ELR (cell line): ENCODE measurements at places on chromosomes 3 and 15.

DNA sequence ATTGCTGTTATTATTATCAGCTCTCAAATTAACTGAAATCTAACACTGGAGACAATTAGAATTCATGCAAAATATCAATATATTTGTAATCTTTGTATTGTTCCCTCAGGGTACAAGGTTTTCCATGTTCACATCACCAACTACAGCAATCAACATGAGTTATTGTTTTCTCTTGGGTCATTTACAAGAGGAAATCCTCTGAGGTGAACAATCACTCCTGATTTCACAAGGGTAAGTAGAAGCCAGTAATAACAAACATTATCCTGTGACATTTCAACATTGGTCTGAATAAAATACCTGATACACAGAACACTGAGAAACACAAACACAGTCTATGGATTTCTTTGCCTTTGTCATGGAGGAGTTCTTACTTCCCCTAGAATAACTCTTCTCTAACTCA, 174.0 kb downstream of the SUCNR1 start:
- DNase-seq = peak; percentile 6

GRCh38 chr3:154164387-154164786, 43.2 kb downstream of the ARHGEF26 start:
- DNase-seq = no peak

DNA sequence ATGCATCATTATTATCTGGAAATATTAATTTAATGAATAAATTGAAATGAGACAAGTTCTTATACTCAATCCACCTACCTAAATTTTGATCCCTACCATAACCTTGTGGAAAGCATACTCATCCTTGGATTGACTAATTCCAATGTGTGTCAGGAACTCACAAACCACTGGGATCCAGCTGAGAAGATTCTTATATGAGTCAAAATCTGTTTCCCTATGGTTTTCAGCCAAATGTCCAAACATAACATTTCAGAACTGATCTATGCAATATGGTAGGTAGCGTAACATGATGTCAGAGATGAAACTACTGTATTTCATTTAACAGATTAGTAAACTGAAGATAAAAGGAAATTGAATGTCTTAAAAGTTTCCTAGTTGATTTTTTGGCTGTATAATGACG, 250.0 kb downstream of the PLOD2 start:
- peak; percentile 2 for DNase-seq

- no peak for DNase-seq
Observed at GRCh38 chr3:16433701-16434151, 79.8 kb downstream of the RFTN1 start.

DNA sequence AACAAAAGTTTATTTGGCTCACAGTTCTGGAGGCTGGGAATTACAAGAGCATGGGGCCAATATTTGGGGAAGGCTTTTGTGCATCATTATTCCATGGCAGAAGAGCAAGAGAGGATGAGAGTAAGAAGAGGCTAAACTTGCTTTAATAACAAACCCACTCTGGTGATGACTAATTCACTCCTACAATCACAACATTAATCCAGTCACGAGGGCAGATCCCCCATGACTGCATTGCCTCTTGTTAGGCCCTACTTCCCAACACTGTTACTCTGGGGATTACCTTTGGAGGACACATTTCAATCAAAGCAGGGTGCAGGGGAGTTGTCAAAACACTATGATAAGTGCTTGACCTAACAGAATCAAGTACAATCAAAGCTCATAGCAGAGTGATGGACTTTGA, 181.7 kb downstream of the BBX start:
- peak; percentile 58 for DNase-seq

GRCh38 chr3:14561051-14561960, 21.2 kb upstream of the GRIP2 start:
- DNase-seq = peak; percentile 54

- DNase-seq = no peak
Observed at GRCh38 chr15:78922527-78922926, 22.3 kb downstream of the CTSH start.
